ENCODE measurements at places on chromosomes 12 and 14.

GRCh38 chr12:89346741-89347324 lies 5.5 kb downstream of the DUSP6 start:
- DNase-seq = no peak

- no peak for DNase-seq
Observed at GRCh38 chr12:24880732-24881131, 68.2 kb downstream of the BCAT1 start.

DNA sequence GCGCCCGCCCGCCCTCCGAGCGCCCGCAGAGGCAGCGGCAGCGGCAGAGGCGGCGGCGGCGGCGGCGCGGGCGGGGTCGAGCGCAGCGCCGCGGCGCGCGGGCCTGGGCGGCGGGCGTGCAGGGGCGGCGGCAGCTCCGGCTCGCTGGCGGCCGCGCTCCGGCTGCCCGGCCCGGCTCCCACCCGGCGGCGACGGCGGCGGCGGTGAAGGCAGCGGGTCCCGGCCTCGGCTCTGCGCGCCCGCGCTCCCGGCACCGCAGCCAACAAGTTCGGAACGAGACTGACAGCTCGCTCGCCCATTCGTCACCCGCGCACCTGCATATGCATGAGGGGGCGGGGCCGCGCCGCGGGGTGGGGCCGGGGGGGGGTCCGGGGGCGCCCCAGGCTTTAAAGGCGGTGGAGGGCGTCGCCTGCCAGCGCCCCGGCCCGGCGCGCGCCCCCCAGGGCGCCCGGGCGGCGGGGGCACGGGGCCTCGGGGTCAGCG lies at the start of gene JAG2:
TSS of gene JAG2 (minus strand) at position 281 of the 483 bp plus-strand sequence. CDS start 356 bp downstream, outside the sequence.
- DNase-seq = peak; percentile 66

GRCh38 chr14:71141701-71142374 lies 234.6 kb downstream of the PCNX1 start:
- DNase-seq = peak; percentile 77

- peak; percentile 48 for DNase-seq
Observed at GRCh38 chr14:51609955-51610283, 41.8 kb upstream of the FRMD6 start.

GRCh38 chr12:97336900-97337751 lies 125.5 kb upstream of the RMST start:
- DNase-seq = no peak

DNA sequence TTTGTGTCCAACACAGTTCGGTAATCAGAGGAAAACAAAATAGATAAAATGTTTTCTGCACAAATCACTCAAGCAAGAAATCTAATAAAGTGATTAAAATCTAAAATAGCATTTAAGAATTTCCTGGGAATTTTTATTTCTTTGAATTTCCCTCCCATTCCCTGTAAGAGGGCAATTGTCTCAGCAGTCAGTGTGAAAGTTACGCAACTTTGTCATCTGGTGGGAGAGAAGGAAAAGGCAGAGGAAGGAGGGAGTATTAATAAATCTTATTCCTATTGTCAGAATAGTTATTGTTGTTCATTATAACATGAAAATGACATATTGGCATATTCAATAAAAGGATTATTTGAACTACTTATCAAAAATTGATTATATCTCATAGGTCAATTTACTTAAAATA lies 464.9 kb downstream of the PRKD1 start:
- DNase-seq = no peak

DNA sequence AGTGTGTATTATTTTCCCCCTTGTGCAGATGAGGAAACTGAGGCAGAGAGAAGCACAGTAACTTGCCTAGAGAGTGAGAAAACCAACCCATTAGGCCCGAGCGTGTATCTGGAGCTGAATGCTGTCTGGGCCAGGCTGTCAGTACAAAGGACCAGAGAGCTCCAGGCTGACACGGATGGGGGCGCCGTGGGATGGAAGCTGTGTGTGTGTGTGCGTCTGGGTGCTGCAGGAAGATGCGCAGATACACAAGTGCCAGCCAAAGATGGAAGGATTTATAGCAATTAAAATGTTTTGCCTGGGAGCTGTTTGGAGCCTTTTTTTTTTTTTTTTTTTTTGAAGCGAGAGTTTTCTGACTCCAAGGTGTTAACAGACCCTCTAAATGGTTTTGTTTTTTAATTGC lies 53.7 kb upstream of the GPATCH2L start:
- DNase-seq = no peak

GRCh38 chr14:24366721-24367513 lies 1.1 kb upstream of the NFATC4 start:
- peak; percentile 83 for DNase-seq

DNA sequence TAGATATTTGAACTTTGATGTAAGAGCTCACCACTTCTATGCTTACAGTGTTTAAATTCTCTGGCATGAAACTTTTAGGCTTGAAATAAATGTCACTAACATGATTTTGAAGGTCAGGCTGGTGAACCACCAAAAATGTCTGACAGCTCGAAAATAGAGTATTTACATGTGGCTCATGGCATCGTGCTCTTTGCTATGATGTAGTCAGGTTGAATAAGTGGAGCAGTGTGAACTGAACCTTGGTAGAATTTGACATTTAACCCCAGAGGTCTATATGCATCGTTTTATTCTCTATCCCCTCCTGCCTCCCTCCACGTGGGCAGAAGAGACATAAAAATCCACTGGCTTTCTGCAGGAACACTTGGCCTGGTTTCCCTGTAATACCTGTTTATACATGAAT lies 369.7 kb upstream of the ATP2B1 start:
- no peak for DNase-seq

GRCh38 chr12:40232602-40233001 lies 7.8 kb downstream of the LRRK2 start:
- no peak for DNase-seq

GRCh38 chr14:38012056-38012455 lies 195.6 kb upstream of the SSTR1 start:
- no peak for DNase-seq

- no peak for DNase-seq
Observed at GRCh38 chr12:54956818-54957641, 27.5 kb downstream of the TESPA1 start.

DNA sequence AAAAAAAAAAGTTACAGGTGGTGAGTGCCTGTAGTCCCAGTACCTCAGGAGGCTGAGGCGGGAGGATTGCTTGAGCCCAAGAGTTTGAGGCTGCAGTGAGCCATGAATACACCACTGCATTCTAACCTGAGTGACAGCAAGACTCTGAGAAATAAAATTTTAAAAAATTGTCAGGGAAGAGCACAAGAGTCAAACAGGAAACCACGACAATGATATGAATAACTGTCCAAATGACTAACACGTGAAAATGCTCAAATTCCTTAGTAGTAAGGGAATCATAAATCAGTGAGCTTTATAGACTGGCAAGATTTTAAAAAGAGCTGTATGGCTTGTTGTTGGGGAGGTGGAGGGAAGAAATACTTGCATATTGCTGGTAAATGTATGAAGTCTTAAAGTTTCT lies 12.9 kb upstream of the ASPG start:
- no peak for DNase-seq

DNA sequence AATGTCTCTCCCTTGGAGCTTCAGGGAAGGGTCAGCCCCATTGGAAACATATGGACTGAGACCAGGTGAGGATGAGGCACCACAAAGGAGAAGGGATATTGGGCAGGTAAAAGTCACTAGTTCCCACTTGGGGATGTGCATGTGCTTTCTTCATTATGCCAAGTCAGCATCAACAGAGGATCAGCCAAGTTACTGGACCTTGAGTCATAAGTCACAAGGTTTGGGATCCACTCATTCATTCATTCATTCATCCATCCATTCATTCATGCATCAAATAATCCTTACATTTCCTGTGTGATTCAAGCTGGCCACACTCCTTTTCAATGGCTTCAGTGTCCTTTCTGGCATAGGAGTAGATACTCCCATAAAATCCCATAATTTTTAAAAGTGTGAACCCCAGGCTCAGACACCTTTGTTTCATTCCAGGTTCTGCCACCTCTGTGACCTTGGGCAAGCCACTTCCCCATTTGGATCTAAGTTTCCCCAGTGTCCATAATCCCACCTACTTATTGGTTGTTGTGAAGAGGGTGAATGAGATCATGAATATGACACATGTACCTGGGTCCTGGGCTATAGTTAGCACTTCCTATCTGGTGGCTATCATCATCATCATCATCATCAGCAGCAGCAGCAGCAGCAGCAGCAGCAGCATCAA lies 162.1 kb upstream of the LHX5 start:
- DNase-seq = no peak

- no peak for DNase-seq
Observed at GRCh38 chr12:15688838-15689625, 100.2 kb downstream of the EPS8 start.

DNA sequence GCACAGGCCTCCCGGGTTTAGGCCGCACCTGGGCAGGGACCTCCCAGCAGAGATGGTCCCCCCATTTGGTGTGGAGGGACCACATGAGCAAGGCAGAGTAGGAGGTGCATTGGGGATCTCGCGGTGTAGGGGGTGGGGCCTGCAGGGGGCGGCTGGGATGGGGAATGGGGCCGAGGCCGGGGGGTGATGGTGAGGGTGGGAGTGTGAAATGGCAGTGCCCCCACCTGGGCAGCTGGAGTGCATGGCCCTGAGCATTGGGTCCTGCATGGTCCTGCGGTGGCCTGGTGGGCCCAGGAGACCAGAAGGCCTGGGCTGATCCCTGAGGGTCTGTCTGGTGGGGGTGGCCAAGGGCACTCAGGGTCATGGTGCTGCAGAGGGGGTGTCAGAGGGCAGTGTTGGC lies 111.8 kb downstream of the KIF26A start:
- DNase-seq = no peak

GRCh38 chr14:96805956-96806355 lies 8.8 kb downstream of the VRK1 start:
- no peak for DNase-seq

DNA sequence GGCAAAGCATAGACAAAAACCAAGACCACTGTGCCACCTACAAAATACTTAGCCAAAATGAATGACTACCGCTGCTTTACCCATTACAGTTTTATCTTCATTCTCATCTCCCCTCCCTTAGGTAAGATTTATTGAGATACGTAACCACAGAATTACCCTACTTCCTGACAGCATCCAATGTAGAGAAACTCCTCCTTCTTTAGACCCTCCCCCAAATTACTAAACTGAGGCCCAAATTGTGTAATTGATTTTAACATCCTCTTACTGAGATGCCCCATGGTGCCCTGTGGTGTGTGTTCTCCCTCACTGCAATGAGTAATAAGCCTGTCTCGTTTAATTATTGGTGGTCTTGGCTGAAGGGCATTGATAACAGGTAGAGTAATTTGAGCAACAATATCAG lies 19.1 kb downstream of the VRK1 start:
- no peak for DNase-seq

DNA sequence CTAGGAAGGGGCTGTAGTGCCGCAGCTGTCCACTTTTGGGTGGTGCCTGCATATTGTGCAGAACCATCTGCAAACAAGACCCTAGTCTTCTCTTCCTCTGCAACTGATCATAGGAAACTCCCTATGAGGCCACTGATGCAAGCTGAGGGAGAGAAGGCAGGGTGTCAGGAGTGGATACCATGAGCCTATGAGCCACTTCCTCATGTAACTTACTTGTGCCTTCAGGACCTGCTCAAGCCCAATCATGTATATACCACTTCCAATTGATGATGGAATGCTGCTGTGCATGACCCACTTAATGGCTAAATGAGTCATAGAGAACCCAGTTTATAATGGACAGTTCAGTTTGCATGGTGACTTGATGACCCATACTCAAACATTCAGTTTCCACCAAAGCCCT lies 107.9 kb downstream of the ALG10B start:
- DNase-seq = no peak

GRCh38 chr12:92602930-92603623 lies 99.7 kb upstream of the PLEKHG7 start:
- no peak for DNase-seq

DNA sequence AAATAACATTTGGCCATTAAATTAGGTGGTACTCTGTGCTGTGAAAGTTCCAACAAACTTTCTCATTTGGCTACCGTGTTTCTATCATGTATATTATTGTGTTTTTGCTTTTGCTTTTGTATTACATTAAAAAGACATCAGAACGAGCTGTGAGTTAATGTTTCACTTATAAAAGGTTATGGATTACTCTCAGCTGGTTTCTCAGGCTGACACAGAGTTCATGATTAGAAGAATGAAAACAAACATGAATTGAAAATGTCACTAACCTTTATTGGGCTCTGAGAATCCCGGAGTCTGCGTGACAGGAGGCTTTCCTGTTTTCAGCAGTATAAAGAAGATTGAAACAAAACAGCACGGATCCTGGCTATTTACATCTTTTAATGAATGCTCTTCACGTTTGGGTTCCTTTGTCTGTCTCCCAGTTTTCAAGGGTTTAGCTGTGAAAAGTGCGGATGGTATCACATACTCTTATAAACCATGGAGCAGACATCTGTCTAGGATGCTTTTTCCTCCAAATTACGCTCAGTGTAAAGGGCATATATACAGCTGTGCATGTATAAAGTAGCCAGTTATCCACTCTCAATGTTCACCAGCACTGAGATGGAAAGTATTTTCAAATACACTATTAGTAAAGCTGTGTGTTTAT lies 153.6 kb downstream of the PTCSC3 start:
- no peak for DNase-seq

DNA sequence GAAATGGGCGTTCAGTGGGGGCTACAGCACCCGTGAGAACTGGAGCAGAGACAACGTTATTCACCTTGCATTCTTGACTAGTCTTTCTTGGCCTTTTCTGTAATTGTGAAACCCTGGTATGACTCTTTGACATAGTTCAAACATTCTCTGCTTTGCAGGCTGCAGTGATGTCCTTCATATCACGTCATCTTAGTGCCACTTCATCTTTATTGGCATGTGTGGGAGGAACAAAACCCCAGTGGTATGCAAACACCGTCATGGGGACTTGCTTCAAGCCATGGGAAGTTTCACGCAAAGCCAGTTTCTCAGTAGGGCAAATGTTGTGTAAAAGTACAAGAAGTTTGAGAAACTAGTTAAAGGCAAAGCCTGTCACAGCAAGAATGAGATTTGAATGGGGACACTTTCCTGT lies 20.2 kb upstream of the DUSP16 start:
- DNase-seq = no peak

DNA sequence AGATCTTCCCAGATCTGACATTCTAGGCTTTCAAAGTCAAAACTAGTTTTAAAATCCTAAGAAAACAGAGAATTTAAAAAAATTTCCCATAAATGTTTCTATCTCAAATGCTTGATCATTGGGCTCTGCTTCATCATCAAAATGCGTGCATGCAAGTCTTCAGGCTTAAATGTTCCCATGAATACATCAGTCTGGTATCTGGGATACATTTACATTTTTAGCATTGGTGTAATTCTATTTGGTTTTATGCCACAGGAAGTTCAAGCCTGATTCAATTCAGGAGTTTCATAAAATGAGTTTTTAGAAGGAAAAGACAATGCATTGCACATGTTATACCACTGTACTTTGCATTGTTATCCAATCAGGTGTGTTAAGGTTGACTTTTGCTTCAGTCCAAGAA lies 336.4 kb downstream of the PCNX1 start:
- DNase-seq = no peak

All from urothelium cell line (cell line).